Esophagus mucosa (tissue), 1 donor: ENCODE measurements at places on chromosomes 7 and 10. TPM values are rescaled to one million over a fixed set of nuclear protein-coding genes. Genes with fewer than 3 reads are reported as not detected.

DNA sequence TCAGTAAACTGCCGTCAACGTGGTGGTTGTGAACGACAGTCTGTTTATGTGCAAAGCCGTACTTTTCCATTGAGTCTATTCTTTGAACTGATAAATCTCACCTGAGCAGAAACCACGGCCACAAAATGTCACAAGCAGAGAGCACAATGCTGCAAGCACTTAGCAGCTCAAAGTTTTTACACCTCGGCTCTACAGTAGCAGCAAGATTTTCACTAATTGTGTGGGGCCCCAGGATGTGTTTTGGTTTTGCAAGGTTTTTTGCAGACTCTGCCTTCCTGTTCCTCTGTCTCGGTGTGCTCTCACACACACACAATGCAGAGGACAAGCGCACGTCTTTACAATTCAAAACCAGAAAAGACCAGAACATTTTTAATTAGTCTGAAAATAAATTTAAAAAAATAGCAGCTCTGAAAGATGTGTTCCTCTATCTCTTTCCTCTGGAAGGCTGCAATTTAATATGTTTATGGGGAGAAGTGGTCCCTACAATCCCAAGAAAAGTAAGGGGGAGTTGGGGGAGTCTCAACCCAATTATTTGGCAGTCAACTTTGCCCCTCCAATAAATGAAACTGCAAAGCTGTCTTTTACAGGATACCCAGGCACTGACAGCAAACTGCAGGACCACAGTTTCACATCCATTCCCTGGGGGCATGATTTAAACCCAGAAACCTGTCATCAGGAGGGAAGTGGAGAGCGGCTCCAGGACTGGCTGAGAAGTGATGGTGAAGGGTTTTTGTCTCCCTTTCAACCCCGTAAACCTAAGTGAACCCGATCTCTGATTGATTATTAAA lies 73.8 kb upstream of the SFMBT2 start:
- peak; percentile 46 for ATAC-seq

DNA sequence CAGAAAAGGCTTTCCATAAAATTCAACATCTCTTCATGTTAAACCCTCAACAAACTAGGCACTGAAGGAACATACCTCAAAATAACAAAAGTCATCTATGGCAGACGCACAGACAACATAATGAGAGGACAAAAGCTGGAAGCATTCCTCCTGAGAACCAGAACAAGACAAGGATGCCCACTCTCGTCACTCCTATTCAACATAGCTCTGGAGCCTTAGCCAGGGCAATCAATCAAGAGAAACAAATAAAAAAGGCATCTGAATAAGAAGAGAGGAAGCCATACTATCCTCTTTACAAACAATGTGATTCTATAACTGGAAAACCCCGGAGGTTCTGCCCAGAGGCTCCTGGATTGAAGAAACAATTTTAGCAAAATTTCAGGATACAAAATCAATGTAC lies 251.0 kb downstream of the MALRD1 start:
- ATAC-seq, result no peak

DNA sequence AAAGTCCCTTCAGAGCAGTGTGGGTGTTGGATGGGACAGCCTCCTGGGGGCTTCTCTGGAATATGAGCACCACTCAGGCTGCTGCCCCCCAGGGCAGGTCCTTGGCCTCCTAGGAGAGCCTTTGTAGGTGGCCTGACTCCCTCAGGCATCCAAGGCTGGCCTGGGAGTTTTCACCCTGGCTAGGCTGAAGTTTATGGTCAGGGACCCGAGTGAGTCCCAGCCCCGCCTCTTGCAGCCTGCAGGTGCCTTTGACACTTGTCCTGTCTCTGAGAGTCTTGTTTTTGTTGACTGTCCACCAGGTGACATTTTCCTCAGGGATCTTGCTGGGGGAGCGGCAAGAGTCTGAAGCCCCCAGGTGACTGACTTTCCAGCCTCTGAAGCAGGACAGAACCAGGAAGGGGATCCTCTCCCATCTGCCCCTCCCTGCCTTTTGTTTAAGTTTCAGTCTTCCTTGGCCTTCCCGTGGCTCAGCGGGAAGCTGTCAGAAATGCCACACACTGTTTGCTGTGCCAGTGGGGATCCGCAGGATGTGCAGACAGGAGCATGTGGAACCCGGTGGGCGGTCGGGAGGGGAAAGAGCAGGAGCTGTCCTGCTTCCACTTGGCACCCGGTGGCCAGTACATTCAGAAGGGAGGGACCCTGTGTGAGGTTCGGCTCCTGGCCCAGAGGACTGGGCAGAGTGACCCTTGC lies 59.5 kb downstream of the LRRC18 start:
- no peak for ATAC-seq

DNA sequence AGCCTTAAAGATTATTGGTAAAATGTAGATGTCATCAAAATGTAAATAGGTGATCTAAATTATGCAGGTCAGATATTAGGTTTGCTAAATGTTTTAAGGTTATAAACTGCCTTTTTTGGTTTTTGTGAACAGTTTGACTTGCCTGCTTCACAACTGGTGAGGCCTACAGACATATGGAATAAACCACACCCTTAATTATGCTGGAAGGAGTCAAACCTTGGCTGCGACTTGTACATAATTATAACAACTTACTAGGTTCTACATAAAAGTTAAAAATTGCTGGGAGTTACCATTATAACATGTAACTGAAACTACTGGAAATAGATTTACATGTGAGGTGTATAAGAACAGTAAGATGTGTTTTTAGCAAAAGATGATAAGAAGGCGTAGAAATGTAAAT lies 31.5 kb upstream of the OPTN start:
- no peak for ATAC-seq

DNA sequence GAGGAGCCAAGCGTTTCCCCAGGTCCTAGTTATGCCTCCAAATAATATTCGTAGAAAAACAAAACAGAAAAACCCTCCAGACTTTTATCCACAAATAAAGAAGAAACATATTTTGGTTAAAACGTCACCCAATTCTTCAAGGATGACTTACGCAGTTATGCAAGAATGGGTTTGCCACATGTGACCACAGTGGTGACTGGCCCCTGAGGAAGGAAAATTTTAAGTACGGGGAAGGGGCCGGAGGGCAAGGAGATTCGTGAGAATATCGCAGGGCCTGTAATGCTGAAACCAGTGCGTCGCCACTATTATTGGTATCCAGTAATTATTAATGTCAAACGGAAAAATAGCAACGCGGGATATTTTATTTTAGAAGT lies 537 bp upstream of the MRPS24 start:
- ATAC-seq, result no peak

DNA sequence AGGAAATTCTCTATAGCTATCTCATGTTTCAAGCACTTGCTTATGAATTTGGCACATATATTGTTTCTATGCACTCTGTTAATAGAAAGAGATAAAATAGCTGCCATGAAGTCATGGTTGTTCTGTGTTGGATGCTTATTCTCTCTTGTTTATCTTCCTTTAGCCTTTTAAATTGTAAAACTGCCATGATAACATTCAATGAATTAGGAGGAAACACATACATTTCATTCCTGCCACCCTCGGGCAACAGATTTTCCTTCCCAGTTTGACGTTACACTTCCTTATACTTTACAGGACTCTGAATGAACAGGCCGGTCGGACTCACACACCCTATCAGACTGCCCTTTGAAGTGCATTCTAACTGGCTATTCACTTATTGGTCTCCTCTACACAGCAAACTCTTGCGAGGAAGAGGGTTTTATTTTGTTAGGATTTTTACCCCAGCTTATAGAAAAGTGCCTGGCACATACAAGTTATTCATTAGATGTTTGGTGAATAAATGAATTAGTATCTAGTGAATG lies 65.7 kb upstream of the FERD3L start:
- no peak for ATAC-seq

- no peak for ATAC-seq
Measured at GRCh38 chr7:101093906-101094305, 8.6 kb downstream of the TRIM56 start.

HOGA1 gene
- 1.7 TPM for total RNA-seq

GRCh38 chr7:44307905-44308595 lies 17.3 kb downstream of the CAMK2B start:
- ATAC-seq, result peak; percentile 83

WEE2 gene
- not detected for total RNA-seq

GRCh38 chr7:99011706-99012404 lies 132.1 kb downstream of the SMURF1 start:
- no peak for ATAC-seq

DNA sequence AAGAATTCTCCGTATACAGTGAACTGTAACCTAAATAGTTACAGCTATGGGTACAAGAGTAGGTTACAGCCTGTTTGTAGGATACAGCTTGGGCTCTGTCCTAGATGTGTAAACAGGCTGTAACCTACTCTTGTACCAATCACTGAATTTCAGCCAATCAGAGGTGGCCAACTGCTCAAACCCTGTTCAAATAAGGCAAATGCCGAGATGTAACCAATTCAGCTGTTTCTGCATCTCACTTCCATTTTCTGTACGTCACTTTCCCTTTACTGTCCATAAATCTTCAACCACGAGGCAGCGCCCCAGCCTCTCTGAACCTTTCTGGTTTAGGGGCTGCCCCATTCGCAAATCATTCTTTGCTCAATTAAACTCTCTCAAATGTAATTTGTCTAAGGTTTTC lies 8.3 kb upstream of the MMP21 start:
- ATAC-seq, result no peak

TMEM196 gene
- not detected for total RNA-seq

HYAL4 gene
- not detected for total RNA-seq
